NCI-H2171 (cell line): ENCODE measurements at places on chromosomes 7 and 10.

- DNase-seq = no peak
Observed at GRCh38 chr10:119252051-119252465, 44.7 kb downstream of the GRK5 start.

DNA sequence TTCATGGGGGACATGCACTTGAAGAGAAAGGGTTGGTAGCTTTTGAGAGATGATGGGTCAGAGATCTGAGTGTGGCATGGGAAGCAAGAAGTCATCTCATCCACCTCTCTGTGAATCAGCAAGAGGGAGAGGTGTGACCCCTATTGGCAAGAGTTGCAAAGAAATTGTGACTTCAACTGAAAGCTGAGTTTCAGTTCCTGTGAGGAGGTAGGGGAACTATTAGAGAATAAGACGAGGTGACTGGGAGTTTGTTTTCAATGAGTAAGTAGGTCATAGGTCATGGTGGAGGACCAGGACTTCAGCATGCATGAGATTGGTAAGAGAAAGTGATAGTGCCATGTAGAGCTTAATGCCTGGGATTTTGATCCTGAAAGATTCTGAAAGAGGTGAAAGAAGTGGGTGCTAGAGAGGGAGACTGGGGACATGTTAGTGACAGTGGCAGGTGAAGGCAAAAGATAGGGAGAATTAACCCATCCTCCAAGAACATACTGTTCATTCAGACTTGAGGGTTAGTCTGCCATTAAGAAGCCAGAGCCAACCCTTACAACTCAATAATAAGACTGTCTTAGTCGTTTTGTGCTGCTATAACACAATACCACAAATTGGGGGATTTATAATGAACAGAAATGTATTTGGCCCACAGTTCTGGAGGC lies 75.5 kb upstream of the CAPZA2 start:
- no peak for DNase-seq

GRCh38 chr10:98349508-98349922 lies 65.5 kb downstream of the PYROXD2 start:
- no peak for DNase-seq

DNA sequence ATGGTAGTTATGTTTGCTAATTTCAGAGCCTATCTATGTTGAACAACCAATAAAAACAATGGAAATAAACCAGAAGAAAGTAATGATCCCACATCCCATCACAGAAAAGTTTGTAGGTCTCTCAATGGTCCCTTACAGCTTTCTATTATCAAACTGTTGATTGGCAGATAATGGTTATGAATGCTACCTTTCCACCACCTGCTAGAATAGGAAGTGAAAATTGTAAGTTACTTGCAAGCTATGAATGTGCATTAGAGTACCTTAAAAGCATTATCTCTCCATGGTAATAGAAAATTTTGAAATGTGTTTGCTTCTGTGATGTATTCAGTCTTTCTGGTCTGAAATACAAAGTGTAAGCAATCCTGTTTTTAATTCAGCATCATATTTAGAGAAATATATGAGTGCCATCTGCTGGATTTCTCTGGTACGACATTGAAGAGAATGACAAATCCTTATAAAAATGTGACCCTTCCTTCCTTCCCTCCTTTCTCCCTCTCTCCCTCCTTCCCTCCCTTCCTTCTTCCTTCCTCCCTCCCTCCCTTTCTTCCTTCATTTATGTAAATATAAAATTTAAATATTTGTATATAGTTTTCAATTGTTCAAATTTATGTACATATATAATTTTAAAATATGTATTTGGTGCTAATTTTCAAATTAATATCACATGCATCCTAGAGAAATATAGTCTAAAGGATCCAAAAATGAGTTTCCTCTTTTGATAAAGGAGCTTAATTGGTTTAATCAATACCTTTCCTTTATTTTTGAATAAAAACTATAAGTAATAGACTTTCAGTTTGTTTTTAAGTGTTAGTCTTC lies 41.4 kb upstream of the PNLIPRP3 start:
- peak; percentile 7 for DNase-seq

GRCh38 chr7:88480271-88480670 lies 173.6 kb upstream of the STEAP4 start:
- DNase-seq = no peak

- no peak for DNase-seq
Observed at GRCh38 chr7:142930126-142930730, 3.3 kb downstream of the TRPV5 start.

- DNase-seq = no peak
Observed at GRCh38 chr10:79244068-79244442, 103.2 kb upstream of the PPIF start.

- DNase-seq = no peak
Observed at GRCh38 chr7:21891291-21891690, 54.4 kb downstream of the CDCA7L start.

- DNase-seq = peak; percentile 42
Observed at GRCh38 chr10:125149036-125149679, 11.2 kb downstream of the CTBP2 start.

GRCh38 chr10:100174699-100175677 lies 10.8 kb downstream of the ERLIN1 start:
- no peak for DNase-seq

- DNase-seq = no peak
Observed at GRCh38 chr7:83559887-83560286, 89.1 kb downstream of the SEMA3E start.

GRCh38 chr10:98383869-98384268 lies 31.1 kb downstream of the PYROXD2 start:
- no peak for DNase-seq

DNA sequence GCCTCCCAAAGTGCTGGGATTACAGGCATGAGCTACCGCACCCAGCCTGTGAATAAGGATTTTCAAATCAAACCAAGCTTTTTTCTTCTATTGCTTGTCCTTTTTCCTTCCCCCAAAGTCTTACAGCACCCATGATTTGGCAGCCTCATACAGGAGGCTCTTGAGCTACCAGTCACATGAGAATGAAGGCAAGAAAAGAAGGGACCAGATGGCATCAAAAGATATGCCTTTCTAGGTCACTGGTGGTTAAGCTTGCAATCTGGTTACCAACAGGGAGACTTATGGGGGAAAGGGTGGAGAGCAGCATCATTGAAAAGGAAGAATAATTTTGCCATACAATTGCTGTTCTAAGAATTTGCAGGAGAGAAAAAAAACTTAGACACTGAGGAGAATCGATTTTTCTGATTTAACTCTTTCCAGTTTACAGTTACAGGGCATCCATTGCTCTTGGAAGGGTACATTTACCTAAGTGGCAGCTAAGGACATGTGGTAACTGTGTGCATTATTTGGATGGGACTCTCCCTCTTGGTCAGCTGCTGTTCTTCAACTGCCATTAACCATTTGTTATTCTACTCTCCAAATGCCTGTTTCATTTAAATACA lies 29.5 kb downstream of the SMNDC1 start:
- peak; percentile 61 for DNase-seq

GRCh38 chr7:1985936-1986335 lies 246.8 kb downstream of the MAD1L1 start:
- no peak for DNase-seq

GRCh38 chr7:157844141-157844540 lies 507.3 kb downstream of the DNAJB6 start:
- DNase-seq = no peak

- no peak for DNase-seq
Observed at GRCh38 chr10:35946556-35946955, 304.5 kb upstream of the FZD8 start.

GRCh38 chr10:29470355-29470705 lies 164.4 kb downstream of the SVIL start:
- DNase-seq = no peak

DNA sequence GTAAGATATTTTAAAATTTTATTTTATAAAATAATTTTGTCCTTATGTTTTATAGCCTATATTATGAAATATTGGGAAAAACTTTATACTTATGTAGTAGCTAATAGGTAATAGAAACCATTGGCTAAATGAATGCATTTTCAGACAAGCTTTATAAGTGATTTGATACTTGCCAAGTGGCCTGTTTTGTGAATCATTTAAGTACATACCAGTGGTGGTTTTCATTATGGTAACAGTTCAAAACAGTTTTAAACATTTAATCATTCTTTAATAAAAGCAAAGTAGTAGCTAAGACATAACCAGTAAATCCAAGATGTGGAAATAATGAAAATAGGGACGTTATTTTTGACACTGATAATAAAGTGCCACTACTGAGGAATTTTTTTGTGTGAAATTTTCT lies 182.2 kb downstream of the PHF14 start:
- no peak for DNase-seq

- no peak for DNase-seq
Observed at GRCh38 chr7:91330866-91331265, 66.6 kb downstream of the FZD1 start.

DNA sequence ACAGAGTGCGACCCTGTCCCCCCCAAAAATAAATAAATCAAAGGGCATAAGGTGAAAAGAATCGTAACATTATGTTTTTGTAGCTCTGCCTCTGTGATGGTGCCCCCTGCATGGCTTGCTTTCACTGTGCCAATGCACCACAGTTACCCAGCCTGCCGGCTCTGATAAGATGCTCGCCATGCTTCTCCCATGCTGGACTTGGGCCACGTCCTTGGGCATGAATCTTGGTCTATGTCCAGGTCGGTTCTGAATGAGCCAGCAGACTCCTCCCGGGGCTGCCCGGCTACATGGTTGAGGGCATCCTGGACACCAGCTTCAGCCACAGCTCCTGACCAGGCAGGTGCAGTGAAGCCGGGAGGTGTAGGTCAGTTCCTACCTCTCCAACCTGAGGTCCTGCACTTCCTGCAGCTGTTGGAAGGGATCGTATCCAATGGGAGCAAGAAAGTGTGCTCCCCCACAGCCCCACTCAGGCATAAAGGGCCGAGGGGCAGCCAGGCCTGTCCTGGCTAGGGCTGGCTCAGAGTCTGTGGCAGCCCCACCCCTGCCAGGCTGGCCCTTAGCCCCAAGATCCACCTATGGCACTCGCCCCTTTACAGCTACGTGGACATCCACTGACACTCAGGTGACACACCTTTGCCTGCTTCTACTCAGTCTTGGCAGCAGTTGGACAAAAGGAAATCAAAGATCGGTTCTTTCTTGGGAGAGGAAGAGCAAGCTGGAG lies 34.1 kb downstream of the CHST3 start:
- no peak for DNase-seq

- DNase-seq = no peak
Observed at GRCh38 chr7:32506266-32507054, 11.2 kb downstream of the AVL9 start.

GRCh38 chr7:77687100-77687746 lies 9.0 kb upstream of the RSBN1L start:
- no peak for DNase-seq

DNA sequence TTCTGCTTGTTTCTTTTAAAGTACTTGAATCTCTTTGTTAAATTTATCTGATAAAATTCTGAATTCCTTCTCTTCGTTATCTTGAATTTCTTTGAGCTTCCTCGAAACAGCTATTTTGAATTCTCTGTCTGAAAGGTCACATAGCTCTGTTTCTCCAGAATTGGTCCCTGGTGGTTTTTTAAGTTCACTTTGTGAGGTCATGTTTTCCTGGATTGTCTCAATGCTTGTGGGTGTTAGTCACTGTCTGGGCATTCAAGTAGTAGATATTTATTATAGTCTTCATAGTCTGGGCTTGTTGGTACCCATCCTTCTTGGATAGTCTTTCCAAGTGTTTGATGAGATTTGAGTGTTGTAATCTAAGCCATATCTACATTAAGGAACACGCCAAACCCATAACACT lies 1060.6 kb downstream of the LRMDA start:
- DNase-seq = no peak

DNA sequence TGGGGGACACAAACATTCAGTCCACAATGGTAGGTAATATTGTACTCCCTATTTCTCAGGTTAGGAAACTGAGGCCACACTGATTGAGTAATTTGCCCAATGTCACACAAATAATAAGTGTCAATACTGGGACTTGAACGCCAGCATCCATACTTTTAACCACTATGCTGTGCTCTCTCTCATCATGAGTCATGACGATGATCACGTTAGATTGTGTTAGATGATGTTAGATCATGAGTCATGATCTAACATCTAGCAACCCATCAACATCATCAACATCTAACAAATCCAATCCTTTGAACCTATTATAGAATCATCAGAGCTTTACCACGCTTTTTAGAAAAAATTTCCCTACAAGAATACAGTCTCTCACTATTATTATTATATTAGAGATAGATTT lies 28.1 kb upstream of the HERPUD2 start:
- DNase-seq = no peak

DNA sequence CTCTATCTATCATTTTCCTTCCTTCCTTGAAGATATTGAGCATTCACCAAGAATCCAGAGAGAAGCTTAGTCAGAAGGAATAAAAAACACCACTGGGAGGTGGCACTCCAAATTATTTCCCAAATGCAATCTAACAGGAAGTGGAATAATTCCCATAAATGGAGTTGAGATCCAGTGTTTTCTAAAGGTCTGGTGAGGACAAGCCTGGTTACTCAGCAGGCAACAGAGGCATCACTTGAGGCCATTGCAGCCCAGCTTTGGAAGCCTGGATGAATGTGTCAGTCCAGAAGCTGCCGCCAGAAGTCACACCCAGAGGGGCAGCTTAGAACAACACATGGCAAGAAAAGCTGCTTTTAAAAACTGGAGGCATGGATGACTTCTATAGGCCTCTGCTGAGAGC lies 288.9 kb upstream of the KLF6 start:
- DNase-seq = no peak

DNA sequence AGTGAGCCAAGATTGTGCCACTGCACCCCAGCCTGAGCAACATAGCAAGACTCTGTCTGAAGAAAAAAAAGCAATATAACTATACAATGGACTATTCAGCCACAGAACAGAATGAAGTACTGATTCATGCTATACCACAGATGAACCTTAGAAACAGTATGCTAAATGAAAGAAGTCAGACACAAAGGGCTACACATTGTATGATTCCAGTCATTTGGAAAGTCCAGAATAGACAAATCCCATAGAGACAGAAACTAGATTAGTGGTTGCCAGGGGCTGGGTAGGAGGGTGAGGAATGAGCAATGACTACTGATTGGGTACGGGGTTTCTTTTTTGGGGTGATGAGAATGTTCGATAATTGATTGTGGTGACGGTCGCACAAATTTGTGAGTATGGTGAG lies 9.6 kb upstream of the CFAP70 start:
- no peak for DNase-seq

- peak; percentile 15 for DNase-seq
Observed at GRCh38 chr10:72254813-72255568, 18.7 kb upstream of the DDIT4 start.

GRCh38 chr7:107559864-107560263 lies 3.9 kb downstream of the COG5 start:
- DNase-seq = no peak

DNA sequence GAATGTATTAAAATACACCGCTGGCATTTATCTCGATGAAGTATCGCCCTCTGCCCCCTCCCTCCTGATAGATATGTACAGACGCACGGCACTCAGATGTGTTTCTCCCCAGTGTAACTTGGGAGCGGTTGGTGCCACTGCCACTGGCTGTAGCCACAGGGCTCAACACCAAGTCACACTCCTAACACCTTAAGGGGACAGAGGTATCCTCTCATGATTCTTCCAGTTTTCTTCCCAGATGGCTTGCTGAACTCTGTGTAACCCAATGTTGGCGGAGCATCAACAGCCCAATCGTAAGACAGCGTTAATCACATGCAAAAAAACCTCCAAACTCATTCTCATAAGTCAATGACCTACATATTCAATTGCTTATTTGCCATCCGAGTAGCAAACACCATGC lies 35.5 kb downstream of the CTBP2 start:
- DNase-seq = no peak

- DNase-seq = no peak
Observed at GRCh38 chr10:91883549-91884444, 25.5 kb downstream of the FGFBP3 start.

- DNase-seq = no peak
Observed at GRCh38 chr10:52875336-52875735, 102.8 kb upstream of the MBL2 start.

- DNase-seq = no peak
Observed at GRCh38 chr7:126755381-126755780, 497.4 kb downstream of the GRM8 start.
